ENCODE measurements at places on chromosomes 6 and 20.
A peak's percentile ranks its signal among the peaks of the same experiment; 100 is the strongest.

- no peak for DNase-seq
Observed at GRCh38 chr6:112752305-112752704, 405.2 kb downstream of the RFPL4B start.

DNA sequence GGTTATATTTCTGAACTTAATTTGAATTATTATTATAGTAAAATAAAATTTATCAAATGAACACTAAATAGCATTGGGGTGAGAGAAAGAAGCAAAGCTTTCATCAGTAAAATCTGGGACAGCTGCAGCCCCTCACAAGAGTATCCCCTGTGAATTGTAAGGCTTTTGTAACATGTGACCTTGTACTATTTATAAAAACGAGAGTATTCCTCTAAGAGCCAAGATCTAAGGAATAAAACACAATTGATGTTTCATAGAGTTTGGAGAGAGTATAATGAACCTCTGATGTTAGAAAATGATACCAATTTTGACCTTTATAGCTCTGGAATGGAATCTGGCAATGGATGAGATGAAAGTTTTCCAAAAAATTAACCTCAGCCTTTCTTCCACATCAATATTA lies 617.2 kb upstream of the ID4 start:
- no peak for DNase-seq

DNA sequence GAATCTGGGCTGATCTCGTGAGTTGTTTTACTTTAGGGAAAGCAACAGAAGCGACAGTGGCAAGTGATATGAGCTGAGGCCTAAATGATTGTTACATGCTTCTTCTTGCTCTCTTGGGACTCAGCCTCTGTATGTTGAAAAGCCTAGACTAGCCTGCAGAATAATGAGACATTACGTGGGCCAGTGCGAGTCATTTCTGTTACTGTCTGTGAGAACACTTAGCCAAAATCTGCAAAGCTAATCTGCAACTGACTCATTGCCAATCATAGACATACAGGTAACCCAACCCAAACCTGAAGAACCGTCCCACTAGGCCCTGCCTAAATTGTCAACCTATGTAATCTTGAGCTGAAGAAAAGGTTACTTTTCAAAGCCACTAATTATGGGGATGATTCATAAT lies 77.4 kb upstream of the F13A1 start:
- DNase-seq: no peak

- DNase-seq: peak; percentile 78
Observed at GRCh38 chr20:21125849-21126580, at the start of gene KIZ. TSS of gene KIZ (plus strand) at chr20:21126082. CDS start at chr20:21126116, 34 bp downstream.

GRCh38 chr6:126337323-126337722 lies 2.6 kb upstream of the CENPW start:
- no peak for DNase-seq

DNA sequence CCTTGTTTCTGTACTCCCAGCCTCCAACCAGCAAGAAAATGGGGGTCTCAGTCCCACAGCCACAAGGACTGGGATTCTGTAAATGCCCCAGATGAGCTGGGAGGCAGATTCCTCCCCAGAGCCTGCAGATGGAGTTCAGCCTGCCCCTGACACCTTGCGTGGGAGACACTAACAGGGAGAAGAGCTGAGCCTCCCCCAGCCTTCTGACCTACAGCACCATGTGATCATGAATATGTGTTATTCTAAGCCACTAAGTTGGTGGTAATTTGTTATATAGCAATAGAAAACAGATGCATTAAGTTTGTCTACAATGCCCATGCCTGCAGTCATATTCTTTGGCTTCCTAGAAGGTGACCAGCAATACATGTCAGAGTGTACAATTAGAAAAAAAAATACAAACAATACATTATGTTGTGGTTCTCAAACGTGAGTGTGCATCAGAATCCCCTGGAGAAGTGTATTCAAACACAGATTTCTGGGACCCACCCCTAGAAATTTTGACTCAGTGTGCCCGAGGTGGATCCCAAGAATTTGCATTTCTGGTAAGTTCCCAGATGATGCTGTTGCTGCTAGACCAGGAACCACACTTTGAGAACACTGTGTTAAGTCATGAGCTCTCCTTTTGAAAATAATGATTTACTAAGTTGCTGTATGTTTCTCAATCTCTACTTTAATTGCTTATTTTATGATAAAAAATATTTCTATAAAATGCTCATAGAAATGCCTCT lies 39.9 kb downstream of the SLC22A3 start:
- DNase-seq: no peak

- no peak for DNase-seq
Observed at GRCh38 chr6:14147891-14148290, 30.3 kb downstream of the CD83 start.

- no peak for DNase-seq
Observed at GRCh38 chr6:167735084-167735950, 91.4 kb upstream of the AFDN start.

DNA sequence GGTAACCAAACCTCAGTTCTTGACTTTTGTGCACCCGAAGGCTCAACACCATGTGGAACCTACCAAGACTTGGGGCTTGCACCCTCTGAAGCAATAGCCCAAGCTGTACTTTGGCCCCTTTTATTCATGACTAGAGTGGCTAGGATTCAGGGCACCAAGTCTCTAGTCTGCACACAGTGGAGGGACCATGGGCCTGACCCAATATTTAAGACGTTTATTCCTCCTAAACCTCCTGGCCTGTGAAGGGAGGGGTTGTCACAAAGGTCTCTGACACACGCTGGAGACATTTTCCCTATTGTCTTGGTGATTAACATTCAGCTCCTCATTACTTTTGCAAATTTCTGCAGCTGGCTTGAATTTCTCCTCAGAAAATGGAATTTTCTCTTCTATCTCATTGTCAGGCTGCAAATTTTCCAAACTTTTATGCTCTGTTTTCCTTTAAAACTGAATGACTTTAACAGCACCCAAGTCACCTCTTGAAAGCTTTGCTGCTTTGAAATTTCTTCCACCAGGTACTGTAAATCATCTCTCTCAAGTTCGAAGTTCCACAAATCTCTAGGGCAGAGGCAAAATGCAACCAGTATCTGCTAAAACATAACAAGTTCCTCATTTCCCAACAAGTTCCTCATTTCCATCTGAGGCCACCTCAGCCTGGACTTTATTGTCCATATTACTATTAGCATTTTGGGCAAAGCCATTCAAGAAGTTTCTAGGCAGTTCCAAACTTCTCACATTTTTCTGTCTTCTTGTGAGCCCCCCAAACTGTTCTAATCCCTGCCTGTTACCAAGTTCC lies 481.4 kb upstream of the BTBD3 start:
- no peak for DNase-seq

GRCh38 chr20:50296450-50297375 lies 106.1 kb downstream of the CEBPB start:
- no peak for DNase-seq

- DNase-seq: no peak
Observed at GRCh38 chr6:73174646-73175045, 50.6 kb downstream of the KHDC1L start.

- no peak for DNase-seq
Observed at GRCh38 chr6:56850626-56851025, 104.3 kb upstream of the BEND6 start.

DNA sequence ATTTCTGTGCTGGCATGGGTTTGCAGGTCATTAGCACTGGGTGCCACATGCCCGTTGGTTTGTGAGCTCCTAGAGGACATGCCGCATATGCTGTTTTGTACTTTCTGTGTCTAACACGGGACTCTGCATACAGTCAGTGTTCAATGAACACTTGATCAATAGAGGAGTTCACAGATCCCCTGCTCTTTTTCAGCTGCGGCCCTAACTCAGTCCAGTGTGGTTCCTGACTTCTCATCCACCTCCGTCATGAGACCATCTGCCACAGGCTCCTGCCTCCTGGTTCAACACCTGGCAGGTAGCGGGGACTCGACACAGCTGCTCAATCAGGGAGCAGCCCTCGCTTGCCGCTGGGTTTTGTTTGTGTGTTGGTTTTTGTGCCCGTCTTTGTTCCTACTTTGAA lies 13.8 kb upstream of the BMP7 start:
- DNase-seq: no peak

- DNase-seq: no peak
Observed at GRCh38 chr20:16535277-16535676, 38.0 kb downstream of the KIF16B start.

- no peak for DNase-seq
Observed at GRCh38 chr6:17202526-17202925, 78.6 kb upstream of the RBM24 start.

DNA sequence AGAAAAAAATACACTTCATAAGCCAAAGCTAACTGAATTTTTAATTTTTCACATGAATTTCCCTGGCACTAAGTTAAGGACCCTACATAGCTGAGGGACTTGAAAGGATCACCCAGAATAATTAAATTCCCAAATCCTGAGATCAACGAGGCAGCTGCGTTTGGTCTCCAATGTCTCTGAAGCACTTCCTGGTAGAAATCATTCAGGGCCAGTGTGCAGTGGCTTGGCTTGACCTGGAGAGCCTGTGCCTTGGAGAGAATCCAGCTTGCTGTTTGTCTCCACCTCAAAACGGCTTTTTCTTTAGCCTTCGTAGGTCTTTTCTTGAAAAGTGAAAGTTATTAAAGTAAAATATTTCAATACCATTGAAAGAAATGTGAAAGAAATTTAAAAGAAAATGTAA lies 92.4 kb downstream of the SMOC2 start:
- no peak for DNase-seq

- no peak for DNase-seq
Observed at GRCh38 chr6:167394339-167394738, 69.5 kb downstream of the TTLL2 start.

DNA sequence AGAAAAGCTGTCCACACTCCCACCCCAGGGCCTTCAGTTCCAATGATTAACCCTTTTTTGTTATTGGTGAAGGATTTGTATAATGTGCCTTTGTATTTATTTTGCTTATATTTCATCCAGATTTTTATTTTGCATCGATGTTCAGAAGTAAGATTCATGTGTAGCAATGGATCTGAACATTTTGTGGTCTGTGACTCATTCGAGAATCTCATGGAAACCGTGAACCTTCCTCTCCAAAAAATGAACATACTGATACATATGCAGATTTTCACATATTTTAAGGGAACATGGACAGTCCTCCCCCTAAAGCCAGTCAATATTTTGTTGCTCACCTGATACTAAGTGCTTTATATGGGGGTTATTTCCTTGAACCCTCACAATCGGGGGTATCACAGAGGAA lies 421.8 kb upstream of the SOX4 start:
- DNase-seq: no peak

GRCh38 chr20:46031701-46032254 lies 2.8 kb downstream of the SLC12A5 start:
- no peak for DNase-seq

All from pulmonary artery endothelial cell (primary cell).